ENCODE measurements at places on chromosomes 6 and 20.

DNA sequence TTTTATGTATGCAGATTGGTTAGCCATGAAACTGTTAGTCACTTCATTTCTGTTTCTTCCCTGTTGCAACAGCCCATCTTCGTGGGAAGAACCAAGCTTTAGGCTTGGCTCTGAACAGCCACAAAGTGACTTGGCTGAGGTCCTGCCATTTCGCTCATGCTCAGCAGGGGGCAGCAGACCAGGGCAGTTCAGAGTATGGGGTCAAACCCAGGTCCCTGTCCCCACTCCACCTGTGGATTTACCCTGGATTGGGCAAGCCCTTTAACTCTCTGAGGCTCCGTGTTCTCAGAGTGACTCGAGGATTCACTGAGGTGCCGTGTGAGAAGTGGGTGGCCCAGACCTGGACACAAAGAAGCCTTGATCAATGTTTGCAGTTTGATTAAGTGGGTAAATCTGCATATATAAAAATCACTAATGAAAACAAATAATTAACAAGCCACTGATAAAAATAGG, 19.8 kb upstream of the MAP1LC3A start:
- peak; percentile 14 for DNase-seq

GRCh38 chr20:9919271-9920014, 80.6 kb upstream of the PAK5 start:
- DNase-seq: no peak

DNA sequence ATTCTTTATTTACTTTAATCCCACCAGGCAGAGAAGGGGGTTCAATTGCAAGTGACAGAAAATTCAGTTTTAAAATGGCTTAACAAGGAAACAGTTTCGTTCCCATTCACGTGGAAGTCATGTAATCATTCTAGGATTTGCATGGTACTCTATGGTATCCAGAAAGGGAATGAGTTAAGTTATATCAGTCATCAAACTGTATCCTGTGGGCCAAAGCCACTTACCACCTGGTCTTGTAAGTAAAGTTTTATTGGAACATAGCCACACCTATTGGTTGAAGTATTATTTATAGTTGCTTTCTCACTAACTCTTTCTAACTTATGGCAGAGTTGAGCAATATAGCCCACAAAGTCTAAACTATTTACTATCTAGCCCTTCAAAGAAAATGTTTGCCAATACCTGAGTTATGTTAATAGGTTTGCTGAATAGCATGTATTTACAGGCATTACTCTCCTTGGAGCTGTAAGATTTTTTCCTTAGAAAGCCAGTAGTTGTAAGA, 10.2 kb upstream of the MMS22L start:
- no peak for DNase-seq

DNA sequence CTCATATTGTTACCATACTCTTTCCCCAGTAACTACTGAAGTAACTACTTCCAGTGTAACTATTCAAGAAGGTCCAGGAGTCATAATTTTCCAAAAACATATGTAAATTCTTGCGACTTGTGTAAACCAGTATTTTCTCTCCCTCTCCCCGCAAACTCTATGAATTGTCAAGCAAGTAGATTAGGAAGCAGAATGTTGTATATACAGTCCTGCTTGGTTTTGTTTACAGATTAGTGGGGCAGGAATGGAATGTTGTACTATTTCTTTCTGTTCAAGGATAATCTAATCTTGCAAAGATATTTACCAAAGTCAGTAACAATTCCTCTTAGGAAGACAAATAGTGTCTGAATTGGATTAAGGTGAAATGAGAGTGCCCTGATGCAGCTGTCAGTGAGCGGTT, 234.9 kb upstream of the PLN start:
- DNase-seq: no peak

DNA sequence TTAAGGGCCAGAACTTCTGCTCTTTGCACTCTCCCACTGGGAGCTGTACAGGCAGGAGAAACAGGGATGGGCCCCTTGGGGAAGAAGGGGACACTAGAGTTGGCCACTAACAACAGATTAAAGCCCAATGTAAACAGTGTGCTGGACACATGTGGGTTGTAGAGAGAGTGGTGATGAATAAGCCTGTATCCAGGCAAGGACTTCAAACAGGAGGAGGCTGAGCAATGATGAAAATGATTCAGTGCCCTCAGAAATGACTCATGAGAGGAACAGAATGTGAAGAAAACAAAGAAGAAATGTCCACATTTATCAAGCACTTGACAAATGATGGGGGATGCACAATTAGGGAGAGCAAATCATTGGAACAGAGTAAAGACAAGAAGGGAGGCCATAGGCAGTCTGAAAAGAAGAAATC, 242.3 kb downstream of the TBX18 start:
- no peak for DNase-seq

DNA sequence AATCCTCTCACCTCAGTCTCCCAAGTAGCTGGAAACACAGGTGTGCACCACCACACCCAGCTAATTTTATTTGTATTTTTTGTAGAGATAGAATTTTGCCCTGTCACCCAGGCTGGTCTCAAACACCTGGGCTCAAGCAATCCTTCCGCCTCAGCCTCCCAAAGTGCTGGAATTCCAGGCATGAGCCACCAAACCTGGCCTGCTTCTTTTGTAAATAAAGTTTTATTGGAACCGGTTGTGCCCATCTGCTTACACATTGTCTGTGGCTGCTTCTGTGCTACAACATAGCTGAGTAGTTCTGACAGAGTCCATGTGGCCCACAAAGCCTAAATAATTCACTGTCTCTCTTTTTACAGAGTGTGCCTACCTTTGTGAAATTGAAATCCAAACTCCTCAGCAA, 109.7 kb upstream of the NRSN1 start:
- DNase-seq: no peak

GRCh38 chr20:13581451-13581850, 57.3 kb downstream of the TASP1 start:
- DNase-seq: no peak

GRCh38 chr6:116511424-116512110, at the start of gene CALHM5:
Gene CALHM5 (plus strand): TSS chr6:116511639. CDS start chr6:116511697, 58 bp downstream.
- DNase-seq: no peak

DNA sequence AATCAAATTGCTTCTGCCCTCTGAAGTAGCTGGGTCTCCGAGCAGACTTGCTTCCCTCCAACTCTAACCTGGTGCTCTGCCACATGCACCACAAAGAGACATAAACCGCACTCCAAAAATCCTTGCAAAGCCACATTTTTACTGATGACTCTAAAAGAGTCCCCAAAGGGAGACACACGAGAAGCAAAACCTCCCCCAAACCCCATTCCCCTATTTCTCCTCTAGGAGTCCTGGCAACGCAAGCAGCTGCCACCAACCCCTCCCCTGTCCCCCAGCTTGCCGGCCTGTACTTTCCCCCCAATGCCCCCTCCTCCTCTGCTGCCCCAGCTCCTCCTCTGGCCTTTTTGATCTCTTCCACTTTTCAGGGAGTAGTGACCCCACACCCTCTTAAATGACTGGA, 180.1 kb upstream of the ARID1B start:
- no peak for DNase-seq

- DNase-seq: no peak
Observed at GRCh38 chr6:4649728-4650127, 126.5 kb upstream of the CDYL start.

GRCh38 chr6:215335-216034, 76.8 kb upstream of the DUSP22 start:
- peak; percentile 38 for DNase-seq

DNA sequence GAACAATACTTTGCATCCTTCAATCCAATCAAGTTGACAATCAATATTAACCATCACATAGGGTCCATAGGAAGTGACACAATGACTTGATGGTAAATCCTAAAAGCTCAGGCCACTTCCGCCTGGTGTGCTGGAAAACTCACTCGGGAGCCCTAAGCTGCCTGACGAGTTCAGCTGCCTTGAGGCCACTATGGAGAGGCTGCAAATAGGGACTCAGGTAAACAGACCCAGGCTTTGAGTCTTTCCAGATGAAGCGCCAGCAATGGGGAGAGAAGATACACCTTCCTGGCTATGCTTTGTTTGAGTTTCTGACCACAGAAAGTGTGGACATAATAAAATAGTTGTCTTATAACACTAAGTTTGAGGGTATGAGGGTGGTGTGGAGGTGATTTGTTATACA, 112.6 kb downstream of the GPR63 start:
- no peak for DNase-seq

- DNase-seq: no peak
Observed at GRCh38 chr6:16691324-16691723, 69.9 kb downstream of the ATXN1 start.

DNA sequence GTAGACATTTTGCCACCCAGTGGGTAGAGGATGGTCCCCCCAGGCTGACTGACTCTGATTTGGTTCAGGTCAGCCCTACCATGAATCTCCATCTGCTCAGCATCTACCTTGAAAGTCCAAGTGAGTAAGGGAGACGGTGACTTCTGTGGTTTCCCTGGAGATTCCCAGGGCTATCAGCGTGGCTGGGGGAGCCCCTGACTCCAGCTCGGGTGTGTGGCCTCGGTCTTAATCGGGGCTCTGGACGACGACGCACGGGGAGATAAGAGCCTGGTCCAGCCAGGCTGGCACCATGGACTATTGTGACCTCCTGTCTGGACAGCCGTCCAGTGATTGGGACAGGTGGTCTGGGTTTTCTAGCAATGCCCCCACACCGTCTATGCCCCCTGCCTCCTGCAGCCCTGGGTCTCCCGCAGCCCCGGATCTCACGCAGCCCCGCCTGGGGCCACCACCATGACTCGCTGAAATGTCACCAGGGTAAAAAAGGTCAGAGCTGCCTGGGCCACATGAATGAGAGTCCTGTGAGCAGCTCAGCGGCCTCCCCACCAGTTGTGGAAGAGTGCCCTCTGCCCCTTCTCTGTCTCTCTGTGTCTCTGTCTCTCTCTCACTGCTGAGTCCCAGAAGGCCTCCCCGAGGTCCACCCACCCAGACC, 47.1 kb upstream of the GATA5 start:
- DNase-seq: no peak

- peak; percentile 12 for DNase-seq
Observed at GRCh38 chr6:54802775-54803634, 43.6 kb upstream of the FAM83B start.

GRCh38 chr6:26415791-26416190, 13.7 kb downstream of the BTN3A1 start:
- DNase-seq: no peak

- no peak for DNase-seq
Observed at GRCh38 chr6:94956910-94957309, 620.4 kb upstream of the MANEA start.

GRCh38 chr20:51487565-51488268, 54.8 kb downstream of the NFATC2 start:
- DNase-seq: no peak

GRCh38 chr6:107813555-107814194, 10.4 kb downstream of the SCML4 start:
- no peak for DNase-seq

- DNase-seq: no peak
Observed at GRCh38 chr20:11352041-11352440, 565.7 kb upstream of the BTBD3 start.

- DNase-seq: no peak
Observed at GRCh38 chr6:132683543-132683942, 24.6 kb upstream of the TAAR1 start.

DNA sequence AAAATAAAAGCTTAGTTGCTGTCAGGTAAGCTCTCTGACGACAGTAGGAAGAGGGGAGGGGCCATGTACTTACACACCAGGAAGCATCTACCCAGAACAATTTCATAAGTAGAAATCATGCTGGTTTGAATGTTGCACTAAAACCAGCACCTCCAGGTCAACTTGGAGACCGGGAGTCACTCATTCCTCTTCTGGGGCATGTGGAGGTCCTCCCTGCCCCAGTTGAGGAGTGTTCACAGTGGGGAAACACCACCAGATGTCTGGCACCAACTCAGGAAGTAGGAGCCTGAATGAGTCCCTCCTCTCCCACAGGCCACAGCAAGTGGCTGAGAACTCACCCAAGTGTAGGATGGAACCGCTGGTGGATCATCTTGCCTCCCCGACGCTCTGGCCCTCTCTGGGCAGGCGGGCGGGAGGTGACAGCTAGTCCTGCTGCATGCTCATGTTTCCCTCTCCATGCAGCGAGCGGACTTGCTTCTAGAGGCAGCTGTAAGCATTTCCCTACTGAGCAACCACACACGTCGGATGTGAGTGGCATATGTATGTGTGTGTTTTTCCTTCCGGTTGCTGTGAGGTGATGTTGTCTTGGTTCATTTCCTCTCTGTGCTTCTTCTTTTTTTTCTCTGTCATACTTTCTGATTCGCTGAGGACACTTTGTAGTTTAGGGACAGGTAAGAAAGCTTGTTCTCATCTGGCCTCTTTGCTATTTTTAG, 149.5 kb upstream of the NEDD9 start:
- DNase-seq: peak; percentile 84

DNA sequence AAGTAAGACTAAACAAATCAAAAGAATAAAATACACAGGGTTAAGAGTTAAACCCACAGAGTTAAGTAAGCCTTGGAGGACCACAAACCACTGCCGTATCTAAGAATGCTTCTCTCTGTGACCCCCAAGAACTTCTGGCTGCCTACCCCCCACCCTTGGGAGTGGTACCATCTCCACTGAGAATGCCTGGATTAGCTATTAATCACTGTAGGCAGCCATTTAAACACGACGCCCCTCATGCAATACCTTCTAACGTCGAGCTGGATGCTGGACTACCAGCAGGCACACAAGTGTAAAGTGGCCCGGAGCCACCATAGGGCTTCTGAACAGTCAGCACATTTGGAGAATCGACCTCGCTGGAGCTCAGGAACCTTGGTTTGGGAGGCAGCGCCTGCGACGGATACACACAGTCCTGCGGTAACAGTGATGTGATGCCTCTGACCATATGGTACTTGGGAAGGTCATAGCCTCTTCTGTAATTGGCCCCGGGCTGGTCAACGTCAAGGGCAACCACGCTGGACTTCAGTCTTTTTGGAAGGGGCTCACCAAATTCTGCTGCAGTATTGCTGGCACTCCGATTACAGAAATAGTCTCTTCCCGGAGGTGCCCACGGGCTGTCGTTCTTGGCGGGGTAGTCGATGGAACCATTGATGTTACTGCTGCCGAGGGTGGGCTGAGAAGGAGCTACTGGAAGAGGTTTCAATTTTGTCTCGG, 18.0 kb downstream of the ZNF217 start:
- DNase-seq: no peak

- no peak for DNase-seq
Observed at GRCh38 chr6:90397047-90397446, 100.4 kb upstream of the BACH2 start.
